ENCODE measurements at places on chromosomes 1 and 21.

DNA sequence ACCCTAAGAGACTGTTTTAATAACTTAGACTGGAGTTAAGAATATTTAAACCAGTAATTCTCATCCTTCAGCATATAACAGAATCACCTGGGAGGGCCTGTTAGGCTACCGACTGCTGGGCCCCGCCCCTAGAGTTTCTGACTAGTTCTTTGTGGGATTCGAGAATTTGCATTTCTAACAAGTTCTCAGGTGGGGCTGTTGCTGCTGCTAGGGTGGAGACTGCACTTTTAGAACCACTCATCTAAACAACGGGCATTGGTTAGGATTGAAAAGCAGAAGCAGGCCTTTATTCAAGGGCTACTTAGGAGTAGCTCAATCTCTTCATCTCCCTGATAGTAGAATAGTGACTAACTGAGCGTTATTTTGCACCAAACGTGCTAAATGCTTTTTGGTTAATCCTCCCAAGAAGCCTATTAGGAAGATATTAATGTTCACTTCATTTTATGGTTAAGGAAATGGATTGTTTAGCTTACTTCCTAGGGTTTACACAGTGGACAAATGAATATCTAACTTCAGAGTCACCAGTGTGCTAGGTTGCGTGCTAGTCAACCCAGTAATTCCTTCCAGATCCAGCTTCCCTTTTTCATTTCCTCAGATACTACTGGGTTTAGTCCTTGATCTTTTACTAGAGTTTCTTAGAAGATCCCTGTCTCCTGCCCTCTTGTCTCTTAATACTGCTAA is 31.1 kb upstream of the UAP1 start:
- DNase-seq = no peak

- no peak for DNase-seq
Measured at GRCh38 chr1:25815208-25816111, 4.3 kb upstream of the MTFR1L start.

- DNase-seq = no peak
Measured at GRCh38 chr1:59427155-59427554, 130.3 kb downstream of the FGGY start.

GRCh38 chr1:184929711-184930202 is 44.6 kb downstream of the NIBAN1 start:
- peak; percentile 19 for DNase-seq

DNA sequence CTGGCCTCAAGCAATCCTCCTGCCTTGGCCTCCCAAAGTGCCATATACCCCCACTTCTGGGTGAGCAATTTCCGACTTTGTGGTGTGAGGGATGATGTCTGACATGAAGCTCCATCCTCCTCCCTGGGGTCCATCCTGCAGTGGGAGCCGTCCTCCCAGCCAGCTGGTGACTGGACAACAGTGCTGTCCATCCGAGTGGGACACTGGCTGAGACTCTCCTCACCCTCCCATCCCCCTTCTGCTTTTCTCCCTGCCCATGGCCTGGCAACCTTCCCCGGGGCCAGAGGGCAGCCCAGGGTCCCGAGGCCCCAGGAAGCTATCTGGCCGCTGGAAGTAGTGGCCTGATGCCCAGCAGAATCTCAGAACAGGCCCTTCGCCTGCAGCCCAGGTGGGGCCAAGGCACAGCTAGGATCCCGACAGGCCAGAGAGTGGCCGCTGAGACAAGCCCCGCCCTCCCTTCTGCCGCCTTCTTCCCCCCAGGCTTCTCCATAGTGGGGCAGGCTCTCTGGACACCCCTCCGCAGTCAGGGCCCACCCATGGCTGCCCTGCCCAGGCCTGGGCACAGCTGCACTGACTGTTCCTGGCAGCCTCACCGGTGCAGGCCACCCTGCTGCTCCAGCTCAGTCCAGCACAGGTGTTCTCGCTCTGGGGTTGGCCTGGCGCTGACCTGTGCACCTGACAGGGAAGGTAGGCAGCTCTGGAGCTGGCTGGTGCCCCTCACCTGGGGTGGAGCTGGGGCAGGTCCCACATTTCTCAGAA is 8.4 kb upstream of the FAAP20 start:
- no peak for DNase-seq

DNA sequence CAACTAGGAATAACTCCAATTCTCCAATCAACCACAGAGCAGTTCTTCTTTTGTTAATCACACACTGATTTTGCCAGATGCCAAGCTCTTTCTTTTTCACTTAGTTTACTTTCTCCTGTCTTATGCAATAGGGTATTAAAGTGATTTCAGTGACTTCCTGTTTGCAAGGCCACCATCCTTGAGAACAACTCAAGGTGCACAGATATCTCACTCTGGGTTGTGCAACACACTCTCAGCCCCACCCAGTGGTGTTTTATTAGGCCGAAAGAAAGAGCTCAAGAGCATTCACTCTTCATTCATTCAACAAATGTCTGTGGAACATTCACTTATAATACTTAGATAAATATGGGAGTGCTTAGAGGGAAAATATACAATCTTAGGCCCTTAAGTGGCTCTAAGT is 352.5 kb downstream of the ZNF326 start:
- no peak for DNase-seq

DNA sequence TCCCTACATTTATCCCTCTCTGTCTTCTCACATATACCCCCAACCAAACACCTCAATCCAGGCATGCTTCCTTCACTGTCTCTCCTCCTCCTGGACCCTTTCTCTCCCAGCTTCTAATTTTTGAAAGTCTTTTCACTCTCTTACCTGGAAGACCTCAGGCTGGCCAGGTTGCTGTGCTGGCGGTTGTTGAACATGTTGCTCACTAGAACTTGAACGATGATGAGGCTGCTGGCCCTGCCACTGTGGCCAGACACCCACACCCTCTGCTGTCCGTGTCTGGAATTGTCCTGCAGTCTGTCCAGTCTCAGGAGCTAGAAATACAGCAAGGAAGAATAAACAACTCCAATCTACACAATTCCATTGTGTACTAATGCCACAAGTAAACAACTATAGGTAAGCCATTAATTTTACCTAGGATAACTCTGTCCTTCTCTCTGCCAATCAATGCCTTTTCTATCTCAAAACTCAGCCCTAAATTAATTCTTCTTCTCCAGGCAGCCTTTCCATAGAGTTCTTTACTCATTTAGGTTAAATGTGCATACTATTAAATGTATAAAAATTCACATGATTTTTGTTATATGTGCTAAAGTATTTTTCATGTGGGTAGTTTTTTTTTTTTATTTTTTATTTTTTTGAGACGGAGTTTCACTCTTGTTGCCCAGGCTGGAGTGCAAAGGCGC is 5.1 kb upstream of the CTSK start:
- DNase-seq = peak; percentile 74

GRCh38 chr1:245292553-245292952 is 137.8 kb downstream of the KIF26B start:
- DNase-seq = no peak

DNA sequence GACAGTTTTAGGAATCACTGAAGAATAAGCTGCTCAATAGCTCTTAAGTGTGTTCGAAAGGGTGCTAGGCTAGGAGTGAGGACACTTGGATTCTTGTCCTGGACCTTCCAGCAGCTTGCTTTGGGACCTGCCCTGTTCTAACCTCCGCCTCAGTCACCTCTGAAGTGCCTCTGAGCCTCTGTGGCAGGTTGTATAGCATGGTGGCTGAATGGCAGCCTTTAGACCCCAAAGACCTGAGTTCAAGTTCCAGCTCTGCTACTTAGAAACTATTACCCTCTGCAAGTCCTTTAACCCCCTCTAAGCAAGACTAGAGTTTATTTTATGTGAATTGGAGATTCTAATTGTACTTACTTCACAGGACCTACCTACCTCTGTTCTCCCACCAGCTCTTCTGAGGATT is 81.5 kb downstream of the RRAGC start:
- no peak for DNase-seq

- DNase-seq = no peak
Measured at GRCh38 chr1:29967261-29967660, 730.9 kb downstream of the PTPRU start.

DNA sequence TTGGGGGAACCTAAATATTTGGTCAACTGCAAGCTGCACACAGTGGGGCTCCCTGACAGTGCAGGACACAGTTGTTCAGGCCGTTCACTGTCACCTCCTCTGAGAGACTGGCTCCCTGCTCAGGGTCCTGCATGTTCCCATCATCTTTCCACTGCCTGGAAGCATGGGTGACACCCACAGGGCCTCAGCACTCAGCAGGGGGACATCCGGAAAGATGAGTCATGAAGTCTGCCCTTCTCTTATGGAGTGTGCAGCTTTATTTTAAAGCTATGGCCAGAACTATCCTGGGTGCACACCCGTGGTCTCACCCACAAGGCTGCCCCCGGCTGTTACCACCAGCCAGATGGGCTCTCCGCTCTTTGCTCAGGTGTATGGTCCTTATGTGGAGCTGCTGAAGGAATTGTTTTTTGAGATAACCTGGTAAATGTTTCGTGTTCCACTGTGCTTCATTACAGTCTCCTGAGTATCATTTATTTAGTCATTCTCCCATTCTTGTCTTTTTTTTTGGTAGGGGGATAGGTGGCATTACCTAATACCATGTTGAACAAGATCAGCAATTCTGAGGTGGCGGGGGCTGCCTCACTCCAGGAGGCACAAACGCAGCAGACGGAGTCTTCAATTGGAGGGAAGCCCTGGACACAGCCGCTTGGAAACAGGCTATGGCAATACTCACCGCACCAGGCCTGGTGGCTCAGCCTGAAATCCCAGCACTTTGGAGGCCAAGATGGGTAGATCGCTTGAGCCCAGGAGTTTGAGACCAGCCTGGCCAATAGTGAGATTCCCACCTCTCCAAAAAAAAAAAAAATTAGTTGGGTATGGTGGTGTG is 14.3 kb downstream of the TRIM11 start:
- peak; percentile 9 for DNase-seq

- DNase-seq = peak; percentile 90
Measured at GRCh38 chr1:94633051-94633450, 91.5 kb upstream of the F3 start.

DNA sequence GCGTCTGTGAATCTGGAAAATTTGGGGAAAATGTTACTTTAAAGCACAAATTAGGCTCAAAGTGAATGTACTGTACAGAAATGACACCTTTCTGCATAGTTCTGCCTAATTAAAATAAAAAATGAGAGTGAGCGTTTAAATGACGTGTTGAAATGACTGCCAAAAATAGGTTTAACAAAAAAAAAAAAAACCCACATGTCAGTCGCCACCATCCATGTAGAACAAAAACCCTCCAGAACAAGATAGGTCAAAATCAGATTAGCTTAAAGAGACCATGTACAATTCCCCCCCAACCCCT is 745 bp downstream of the PARP1 start:
- no peak for DNase-seq

- DNase-seq = no peak
Measured at GRCh38 chr1:229117664-229118300, 153.1 kb upstream of the RAB4A start.

- no peak for DNase-seq
Measured at GRCh38 chr1:85983316-85983715, 173.3 kb downstream of the COL24A1 start.

DNA sequence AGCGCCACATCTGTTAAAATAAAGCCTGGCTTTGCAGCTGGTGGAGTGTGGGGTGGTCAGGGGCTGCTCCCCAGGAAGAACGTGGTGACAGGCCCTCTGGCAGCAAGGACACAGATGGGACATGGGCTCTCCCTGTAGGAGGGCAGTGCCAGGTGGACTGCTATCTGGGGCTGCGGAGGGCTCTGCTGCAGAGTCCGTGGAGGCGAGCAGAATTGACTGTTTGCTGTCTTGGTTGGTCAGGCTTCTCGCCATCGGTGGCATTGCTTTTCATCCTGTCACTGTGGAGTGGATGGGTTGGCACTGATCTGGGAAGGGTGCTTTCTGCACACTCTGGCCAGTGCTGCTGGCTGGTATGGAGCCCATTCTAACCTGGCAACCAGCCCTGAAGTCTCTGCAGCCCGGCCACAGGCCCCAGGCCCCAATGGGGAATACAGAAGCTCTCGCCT is 103.0 kb downstream of the LAMC2 start:
- DNase-seq = no peak

GRCh38 chr1:119865627-119866026 is 30.7 kb downstream of the ADAM30 start:
- DNase-seq = peak; percentile 69

GRCh38 chr1:65799601-65800000 is 6.9 kb downstream of the PDE4B start:
- no peak for DNase-seq

DNA sequence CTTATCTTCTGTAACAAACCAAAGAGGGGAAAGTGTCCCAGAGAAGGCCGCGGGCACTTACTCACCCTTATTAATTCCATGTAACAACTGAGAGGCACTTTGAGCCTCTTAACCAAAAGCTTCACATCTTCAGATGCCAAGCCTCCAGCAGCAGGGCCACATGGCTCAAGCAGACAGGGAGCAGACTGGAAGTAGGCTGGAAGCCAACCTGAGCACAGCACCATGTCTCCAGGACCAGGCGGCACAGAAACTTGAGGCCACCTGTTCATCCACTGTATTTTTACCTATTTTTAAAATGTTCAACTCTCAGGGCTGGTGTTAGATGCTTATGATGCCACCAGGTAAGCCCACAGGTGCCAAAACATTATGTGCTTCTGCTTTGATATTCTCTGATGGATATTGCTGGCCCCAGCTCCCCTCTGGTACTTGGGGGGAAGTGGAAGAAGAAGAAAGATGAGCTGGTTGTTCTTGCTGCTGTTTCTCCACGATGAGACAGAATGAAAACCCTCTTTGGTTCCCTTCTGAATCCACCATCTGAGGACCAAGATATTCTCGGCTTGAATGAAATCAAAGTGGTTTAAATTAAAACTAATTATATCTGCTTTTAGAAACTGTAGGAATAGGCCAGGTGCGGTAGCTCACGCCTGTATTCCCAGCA is 30.6 kb upstream of the SDE2 start:
- DNase-seq = no peak

DNA sequence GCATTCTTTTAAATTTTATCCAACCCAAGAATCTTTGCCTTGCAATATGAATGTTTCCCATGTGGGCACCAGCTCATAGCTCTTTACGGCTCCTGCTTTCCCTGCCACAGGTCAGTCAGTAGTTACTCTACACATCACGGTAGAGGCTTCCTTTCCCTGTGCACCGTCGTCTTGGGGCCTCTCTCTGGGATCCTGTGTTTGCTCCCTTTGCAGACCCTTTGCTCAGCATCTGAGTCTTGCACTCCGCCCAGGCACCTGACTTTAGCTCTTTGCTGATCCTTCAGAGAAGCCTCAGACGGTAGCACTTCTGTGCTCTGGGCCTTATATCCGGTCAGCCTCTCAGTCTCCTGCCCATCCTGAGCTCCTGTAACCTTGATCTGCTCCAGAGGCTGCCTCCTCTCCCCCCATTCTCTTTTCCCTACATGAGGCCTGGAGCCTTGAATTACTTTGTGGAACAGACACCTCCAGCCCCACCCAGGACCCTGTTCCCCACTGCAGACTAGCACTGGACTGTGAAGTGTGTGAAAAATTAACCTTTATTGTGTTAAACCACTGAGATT is 183.5 kb upstream of the HMGB4 start:
- DNase-seq = no peak
